ENCODE measurements at places on chromosomes 16 and 17. TPM values are rescaled to one million over a fixed set of nuclear protein-coding genes. Genes with fewer than 3 reads are reported as not detected.

Gene FBXO39
- total RNA-seq, result not detected

Gene KRT9
- not detected for total RNA-seq

Gene NDE1
- total RNA-seq, result 119 TPM

Gene CEP112
- 0.28 TPM for total RNA-seq

Gene TBC1D3H
- total RNA-seq, result not detected

Gene CEP131
- 8.5 TPM for total RNA-seq

Gene AGRP
- not detected for total RNA-seq

Gene KRTAP3-2
- not detected for total RNA-seq

Gene IRX5
- not detected for total RNA-seq

Gene KCNJ18
- total RNA-seq, result not detected

Gene GPR142
- total RNA-seq, result not detected

Gene NT5M
- total RNA-seq, result 2.2 TPM

Gene TANC2
- total RNA-seq, result 35.0 TPM

Gene YWHAE
- total RNA-seq, result 125 TPM

Gene TBC1D3I
- total RNA-seq, result not detected

Gene NFAT5
- 27.6 TPM for total RNA-seq

Gene PLCG2
- total RNA-seq, result 10.2 TPM

Gene CCL4
- 24.6 TPM for total RNA-seq

Gene ZNF469
- total RNA-seq, result 1.0 TPM
